HT-29 (cell line): ENCODE measurements at places on chromosomes 5 and 9.
A peak's percentile ranks its signal among the peaks of the same experiment; 100 is the strongest.

DNA sequence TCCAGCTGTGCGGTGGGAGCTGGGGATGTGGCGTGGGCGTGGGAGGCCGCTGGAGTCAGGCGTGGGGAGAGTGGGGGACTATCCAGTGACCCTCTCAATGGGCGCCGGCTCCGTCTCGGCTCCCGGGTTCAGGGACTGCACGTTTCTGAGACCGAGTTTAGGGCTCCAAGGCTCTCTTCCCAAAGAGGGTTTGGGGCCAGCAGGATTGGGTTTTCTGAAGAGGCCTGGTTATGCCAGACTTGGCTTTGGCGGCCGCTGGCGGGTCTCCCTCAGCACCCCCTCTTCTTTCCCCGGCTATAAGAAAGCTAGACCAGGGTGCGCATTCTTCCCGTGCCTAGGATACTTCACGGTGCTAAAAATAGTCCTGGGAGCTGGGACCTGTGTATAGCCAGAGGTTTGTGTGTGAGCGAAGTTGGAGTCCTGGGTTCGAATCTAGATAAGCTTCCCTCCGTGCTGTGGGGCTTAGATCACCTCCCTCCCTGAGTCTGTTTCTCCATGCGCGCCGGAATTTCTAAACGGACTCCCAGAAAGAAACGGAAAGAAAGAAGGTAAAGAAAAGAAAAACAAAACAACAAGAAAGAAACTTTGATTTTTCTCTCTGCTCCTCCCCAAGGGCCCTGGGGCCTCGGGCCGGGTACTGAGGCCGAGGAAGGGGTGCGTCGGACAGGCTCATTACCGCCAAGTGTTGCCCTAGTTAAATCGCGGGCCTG is 5.0 kb downstream of the HAND1 start:
- no peak for DNase-seq

DNA sequence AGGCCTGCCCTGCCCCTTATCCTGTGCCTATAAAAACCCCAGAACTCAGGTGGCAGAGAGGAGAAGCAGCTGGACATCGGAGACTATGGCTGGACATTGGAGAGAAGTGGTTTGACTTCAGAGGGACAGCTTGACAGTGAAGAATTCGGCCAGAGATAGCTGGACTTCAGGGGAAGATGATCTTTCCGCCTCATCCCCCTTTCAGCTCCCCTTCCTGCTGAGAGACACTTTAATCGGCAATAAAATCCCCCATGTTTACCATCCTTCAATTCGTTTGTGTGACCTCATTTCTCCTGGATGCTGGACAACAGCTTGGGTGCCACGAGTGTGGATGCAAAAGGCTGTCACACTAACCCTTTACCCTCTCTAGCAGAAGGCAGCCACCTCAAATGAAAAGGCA is 134.1 kb upstream of the TUT7 start:
- DNase-seq: no peak

DNA sequence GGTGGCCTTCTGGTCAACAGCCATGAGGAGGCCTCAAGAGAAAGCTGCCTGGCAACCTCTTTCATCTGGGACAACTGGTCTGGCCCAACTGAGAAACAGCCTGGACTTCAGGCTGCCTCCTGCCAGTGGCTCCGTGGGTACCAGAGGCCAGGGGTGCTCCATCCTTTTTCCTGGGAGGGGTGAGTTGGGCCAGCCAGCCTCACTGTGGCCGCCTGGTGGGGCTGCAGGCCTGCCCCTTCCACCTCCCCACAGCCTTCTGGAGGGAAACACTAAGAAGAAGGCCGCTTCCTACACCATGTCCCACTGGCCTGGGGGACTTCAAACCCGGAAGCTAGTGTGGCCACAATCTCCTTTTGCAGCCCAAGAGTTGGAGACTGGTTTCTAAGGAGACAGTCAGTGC is 13.8 kb upstream of the NKD2 start:
- DNase-seq: no peak

GRCh38 chr5:943918-944620 is 51.4 kb downstream of the TRIP13 start:
- DNase-seq: peak; percentile 76

DNA sequence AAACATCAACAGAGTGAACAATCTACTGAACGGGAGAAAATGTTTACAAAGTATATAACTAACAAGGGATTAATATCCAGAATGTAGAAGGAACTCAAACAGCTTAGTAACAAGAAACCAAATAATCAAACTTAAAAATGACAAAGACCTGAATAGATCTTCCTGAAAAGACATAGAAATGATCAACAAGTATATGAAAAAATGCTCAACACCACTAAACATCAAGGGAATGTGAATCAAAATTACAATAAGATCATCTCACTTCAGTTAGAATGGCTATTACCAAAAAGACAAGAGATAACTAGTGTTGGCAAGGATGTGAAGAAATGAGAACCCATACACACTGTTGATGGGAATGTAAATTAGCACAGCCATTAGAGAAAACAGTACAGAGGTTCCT is 218.8 kb downstream of the MCTP1 start:
- no peak for DNase-seq

- peak; percentile 79 for DNase-seq
These were observed 60.5 kb downstream of the GLDC start for GRCh38 chr9:6584881-6585597.
